ENCODE measurements at places on chromosomes 12 and 14. TPM values are rescaled to one million over a fixed set of nuclear protein-coding genes. Genes with fewer than 3 reads are reported as not detected.

GRCh38 chr14:69673104-69673503 lies 61.7 kb downstream of the SUSD6 start:
- H3K4me3 ChIP-seq = peak overlapping the region; percentile 0
- peaks cover 70% of the 10 kb centered on the region for H3K4me1 ChIP-seq
- H3K27ac ChIP-seq = peak overlapping the region; percentile 59
- H3K27me3 ChIP-seq = no peaks in the 10 kb centered on the region
- DNase-seq = no peak
- no peaks in the 10 kb centered on the region for H3K36me3 ChIP-seq

- no peak overlapping the region for H3K4me3 ChIP-seq
- H3K27me3 ChIP-seq = no peaks in the 10 kb centered on the region
- DNase-seq = no peak
- no peaks in the 10 kb centered on the region for H3K4me1 ChIP-seq
- H3K27ac ChIP-seq = no peak overlapping the region
Measured at GRCh38 chr12:129662234-129662633, 241.6 kb downstream of the TMEM132D start.

KCTD10 gene
- total RNA-seq = 61.4 TPM

- peaks cover 43% of the 10 kb centered on the region for H3K4me1 ChIP-seq
- DNase-seq = no peak
- no peak overlapping the region for H3K4me3 ChIP-seq
- no peaks in the 10 kb centered on the region for H3K27me3 ChIP-seq
- H3K27ac ChIP-seq = peak overlapping the region; percentile 21
- H3K36me3 ChIP-seq = peaks cover 4% of the 10 kb centered on the region
Measured at GRCh38 chr12:6084969-6085450, 39.5 kb downstream of the VWF start.

DNA sequence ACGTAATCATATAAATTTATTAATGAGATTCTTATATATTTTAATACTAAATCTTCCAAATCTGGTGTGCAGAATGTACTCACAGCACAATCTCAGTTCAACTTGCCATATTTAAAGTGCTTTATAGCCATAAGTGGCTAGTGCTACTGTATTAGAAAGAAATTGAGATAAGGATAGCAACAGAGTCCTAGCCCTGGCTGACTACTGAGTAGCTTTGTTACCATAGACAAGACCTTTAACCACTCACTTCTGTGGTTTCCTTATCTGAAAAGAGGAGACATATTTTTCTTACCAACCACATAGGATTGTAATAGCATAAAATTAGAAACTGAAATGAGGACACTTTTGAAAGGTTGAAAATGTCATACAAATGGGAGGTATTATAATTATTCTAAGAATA lies 2.0 kb upstream of the CHURC1 start:
- no peaks in the 10 kb centered on the region for H3K27me3 ChIP-seq
- H3K4me3 ChIP-seq = no peak overlapping the region
- peaks cover 24% of the 10 kb centered on the region for H3K4me1 ChIP-seq
- no peak overlapping the region for H3K27ac ChIP-seq
- no peaks in the 10 kb centered on the region for H3K36me3 ChIP-seq
- no peak for DNase-seq

AQP6 gene
- total RNA-seq = 0.09 TPM

DNA sequence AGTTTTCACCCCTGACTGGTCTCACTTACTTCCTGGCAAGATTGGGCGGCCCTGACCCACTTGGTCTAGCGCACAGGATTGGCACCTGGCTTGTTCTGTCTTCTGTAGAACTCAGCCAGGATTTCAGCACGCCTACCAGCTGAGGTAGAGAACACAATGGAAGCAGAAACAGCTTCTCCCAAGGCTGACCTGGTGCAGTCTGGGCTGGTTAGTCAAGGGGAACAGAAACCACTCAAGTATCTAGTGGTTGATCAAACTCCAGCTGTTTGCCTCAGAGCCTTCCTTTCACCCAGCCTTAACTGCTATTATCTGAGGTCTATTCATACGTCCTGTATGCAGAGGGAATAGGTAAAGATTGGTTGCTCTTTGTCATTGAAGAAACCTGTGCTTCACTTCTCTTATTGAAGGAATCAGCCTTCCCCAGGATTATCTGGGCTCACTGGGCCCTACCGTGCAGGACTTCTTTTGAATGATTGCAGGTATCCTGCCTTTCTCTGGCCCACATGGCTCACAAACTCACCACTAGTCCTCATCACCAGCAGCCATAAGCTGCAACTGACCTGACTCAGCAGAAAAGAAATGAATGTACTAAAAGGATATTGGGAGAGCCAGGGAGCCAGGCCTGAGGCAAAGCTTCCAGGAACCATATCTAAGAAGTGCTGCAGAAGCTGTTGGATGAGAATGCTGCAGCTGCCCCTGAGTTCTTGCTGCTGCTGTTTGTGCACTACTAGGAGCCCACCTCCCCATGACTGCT lies 2.5 kb upstream of the PLEKHD1 start:
- H3K4me1 ChIP-seq = peaks cover 17% of the 10 kb centered on the region
- H3K27me3 ChIP-seq = peaks cover 47% of the 10 kb centered on the region
- H3K27ac ChIP-seq = no peak overlapping the region
- no peak for DNase-seq
- no peaks in the 10 kb centered on the region for H3K36me3 ChIP-seq

SDSL gene
- 12.8 TPM for total RNA-seq

GRCh38 chr14:75399843-75400775 lies 27.7 kb upstream of the JDP2 start:
- peak; percentile 92 for DNase-seq
- H3K27ac ChIP-seq = peak overlapping the region; percentile 70
- H3K27me3 ChIP-seq = no peaks in the 10 kb centered on the region
- H3K36me3 ChIP-seq = no peaks in the 10 kb centered on the region

- H3K4me3 ChIP-seq = no peak overlapping the region
- no peak for DNase-seq
- no peaks in the 10 kb centered on the region for H3K27me3 ChIP-seq
- no peak overlapping the region for H3K27ac ChIP-seq
- H3K36me3 ChIP-seq = peaks cover 82% of the 10 kb centered on the region
Measured at GRCh38 chr12:112270673-112271072, 111.6 kb downstream of the HECTD4 start.

GRCh38 chr14:54893151-54893760 lies 9.4 kb downstream of the GCH1 start:
- DNase-seq = no peak
- no peak overlapping the region for H3K27ac ChIP-seq
- no peaks in the 10 kb centered on the region for H3K27me3 ChIP-seq
- no peak overlapping the region for H3K4me3 ChIP-seq
- no peaks in the 10 kb centered on the region for H3K36me3 ChIP-seq

GRCh38 chr12:72448089-72448488 lies 175.9 kb downstream of the TRHDE start:
- no peaks in the 10 kb centered on the region for H3K27me3 ChIP-seq
- no peak overlapping the region for H3K4me3 ChIP-seq
- H3K4me1 ChIP-seq = no peaks in the 10 kb centered on the region
- H3K27ac ChIP-seq = no peak overlapping the region

CIROP gene
- total RNA-seq = not detected

GRCh38 chr14:32709027-32709426 lies 229.7 kb upstream of the NPAS3 start:
- H3K36me3 ChIP-seq = no peaks in the 10 kb centered on the region
- peaks cover 17% of the 10 kb centered on the region for H3K4me1 ChIP-seq
- no peak overlapping the region for H3K4me3 ChIP-seq
- peak overlapping the region; percentile 20 for H3K27ac ChIP-seq

DNA sequence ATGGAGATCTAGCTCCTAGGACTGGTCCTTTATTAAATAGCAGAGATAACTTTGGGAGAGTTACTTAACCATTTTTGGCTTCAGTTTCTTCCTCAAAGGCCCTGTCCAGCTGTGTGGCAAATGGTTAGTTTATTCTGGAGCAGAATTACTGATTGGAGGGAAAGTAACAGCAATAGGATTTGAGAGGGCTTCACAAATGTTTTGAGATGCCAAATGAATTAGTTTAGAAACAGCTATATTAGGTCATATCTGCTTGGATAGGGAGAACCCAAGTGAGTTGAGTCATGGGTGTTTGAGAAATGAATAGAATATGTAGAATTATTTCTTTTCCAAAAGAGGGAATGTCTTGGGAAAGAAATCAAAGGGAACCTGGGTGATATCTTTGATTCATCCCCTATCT lies 17.5 kb downstream of the RASSF3 start:
- H3K36me3 ChIP-seq = no peaks in the 10 kb centered on the region
- H3K27me3 ChIP-seq = no peaks in the 10 kb centered on the region
- H3K4me1 ChIP-seq = peaks cover 70% of the 10 kb centered on the region
- H3K4me3 ChIP-seq = no peak overlapping the region

DNA sequence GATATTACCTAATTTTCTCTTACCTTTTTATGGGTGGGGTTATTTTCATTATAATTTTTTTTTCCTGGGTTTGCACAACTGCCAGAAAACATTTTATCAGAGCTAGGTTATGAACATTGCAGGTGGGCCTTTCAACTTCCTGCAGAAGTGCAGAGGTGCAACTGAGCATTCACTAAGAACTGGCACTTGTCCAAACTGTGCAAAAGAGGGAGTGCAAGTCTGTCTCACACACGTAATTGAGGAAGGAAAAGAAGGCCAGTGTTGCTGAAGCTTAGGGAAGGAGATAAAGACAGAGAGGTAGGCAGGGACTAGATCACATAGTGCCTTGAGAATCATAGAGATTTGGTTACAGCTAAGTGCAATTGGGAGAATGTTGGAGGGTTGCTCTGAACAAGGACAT lies 14.1 kb upstream of the AMN1 start:
- H3K36me3 ChIP-seq = no peaks in the 10 kb centered on the region
- no peak for DNase-seq
- peaks cover 16% of the 10 kb centered on the region for H3K4me1 ChIP-seq
- no peak overlapping the region for H3K4me3 ChIP-seq
- no peaks in the 10 kb centered on the region for H3K27me3 ChIP-seq
- no peak overlapping the region for H3K27ac ChIP-seq

GRCh38 chr12:24483732-24484131 lies 465.2 kb downstream of the BCAT1 start:
- no peaks in the 10 kb centered on the region for H3K36me3 ChIP-seq
- DNase-seq = no peak
- no peaks in the 10 kb centered on the region for H3K27me3 ChIP-seq

DNA sequence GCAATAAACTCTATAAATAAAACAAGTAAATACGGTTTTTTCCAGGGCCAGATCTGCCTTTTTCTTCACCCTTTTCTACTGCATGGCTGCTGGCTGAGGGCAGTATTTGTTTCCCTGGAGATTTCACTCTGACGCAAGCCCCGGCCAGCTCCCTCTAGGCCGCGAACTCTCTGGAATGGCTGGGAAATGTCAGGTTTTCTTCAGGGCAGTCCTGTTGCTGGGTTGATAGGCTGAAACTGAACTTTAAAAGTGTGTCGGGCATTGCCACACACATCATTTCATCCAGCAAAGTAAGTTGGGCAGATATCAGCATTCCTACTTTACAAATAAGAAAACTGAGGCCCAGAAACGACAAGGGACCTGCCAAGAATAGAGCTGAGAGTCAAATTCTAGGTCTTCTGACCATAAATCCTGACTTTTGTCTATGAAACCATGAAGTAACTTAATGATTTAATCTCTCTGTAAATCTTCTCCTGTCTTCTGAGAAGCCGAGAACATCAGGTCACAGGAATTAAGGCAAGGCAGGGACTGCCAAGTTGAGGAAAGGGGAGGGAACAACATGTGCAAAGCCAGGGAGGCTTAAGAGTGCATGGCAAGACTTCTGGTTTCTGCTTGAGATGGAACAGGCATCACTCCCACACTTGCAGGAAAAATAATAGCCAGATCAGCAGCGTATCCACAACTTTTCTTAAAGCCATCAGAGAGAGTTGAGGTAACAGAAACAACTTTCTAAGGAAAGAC lies 205.0 kb upstream of the CCDC196 start:
- no peak overlapping the region for H3K27ac ChIP-seq
- H3K27me3 ChIP-seq = no peaks in the 10 kb centered on the region
- H3K4me3 ChIP-seq = no peak overlapping the region
- H3K4me1 ChIP-seq = no peaks in the 10 kb centered on the region

PIWIL1 gene
- total RNA-seq = not detected

DNAJC22 gene
- total RNA-seq = 0.18 TPM

DNA sequence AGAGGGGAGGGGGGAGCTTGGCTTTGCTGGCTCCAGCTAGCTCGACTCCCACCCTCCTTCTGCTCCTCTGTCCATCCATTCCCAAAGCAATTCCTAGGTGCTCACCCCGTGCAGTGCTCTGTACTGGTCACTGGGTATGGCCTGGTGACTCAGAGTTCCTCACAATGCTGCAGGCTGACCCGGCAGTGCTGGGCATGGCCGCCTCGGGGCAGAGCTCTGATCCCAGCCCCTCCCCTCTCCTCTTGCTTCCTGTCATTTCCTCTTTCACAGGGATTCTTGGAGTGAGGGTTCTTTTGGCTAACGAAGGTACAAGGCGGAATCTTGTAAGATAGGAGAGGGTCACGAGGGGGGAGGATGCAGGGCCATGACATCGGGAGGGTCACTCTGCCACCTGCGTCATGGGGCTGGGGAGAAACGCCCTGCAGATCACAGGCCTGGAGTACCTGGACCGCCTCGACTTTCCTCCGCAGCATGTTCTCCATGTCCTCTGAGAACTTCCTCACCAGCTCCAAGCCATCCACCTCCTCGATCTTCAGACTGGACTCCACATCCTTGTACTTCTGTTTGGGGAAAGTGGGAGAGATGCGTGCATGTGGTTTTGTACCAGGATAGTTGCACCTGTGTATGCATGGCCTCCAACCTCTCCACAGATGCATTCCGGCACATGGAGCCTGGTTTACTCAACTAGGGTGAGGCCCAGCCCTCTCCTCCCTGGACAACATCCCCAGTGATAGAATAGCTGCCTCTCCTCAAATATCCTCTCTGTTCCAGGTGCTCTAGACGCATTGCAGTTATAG lies 5.7 kb downstream of the CACNA2D4 start:
- no peaks in the 10 kb centered on the region for H3K36me3 ChIP-seq
- H3K4me3 ChIP-seq = no peak overlapping the region
- no peak for DNase-seq
- no peaks in the 10 kb centered on the region for H3K27me3 ChIP-seq
- H3K27ac ChIP-seq = no peak overlapping the region

FAM90A1 gene
- total RNA-seq = 0.47 TPM

Data from lower lobe of right lung (tissue), 2 donors.